Tibial nerve (tissue), 4 donors: ENCODE measurements at places on chromosomes 1 and 21.

DNA sequence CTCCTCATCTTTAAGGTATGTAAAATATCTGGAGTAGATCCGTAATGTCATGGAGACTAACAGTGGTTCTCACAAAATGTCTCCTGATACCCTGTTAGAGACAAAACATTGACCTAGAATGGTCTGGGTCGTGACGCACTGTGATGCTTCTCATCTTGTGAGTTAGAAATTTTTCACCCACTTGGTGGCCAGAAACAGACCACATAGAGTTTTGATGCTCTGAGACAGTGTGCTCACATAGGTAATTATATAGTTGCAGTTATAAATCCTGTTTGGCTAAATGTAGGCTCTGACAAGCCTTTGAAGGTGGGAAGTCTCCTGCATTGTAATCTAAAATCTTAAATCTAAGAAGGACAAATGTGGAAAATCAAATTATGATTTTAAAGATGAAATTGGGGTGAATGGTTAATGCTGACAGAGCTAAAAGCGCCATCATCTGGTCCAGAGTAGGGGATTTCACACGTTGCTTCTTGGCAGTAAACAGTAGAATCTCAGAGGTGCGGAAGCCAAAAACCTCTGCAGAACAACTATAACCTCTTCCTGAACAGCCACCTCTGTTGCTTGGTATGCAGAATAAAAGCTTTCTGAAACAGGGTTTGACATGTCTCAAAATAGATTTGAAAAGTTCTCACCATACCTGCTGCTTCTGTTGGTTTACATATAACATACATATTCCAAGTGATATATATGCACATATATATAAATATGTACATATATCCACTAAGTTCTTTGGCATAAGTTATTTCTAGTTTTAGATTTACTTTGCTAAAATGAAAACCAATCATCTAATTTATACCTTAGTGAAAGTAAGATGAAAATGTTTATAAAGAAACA, 17.1 kb downstream of the RPAP2 start:
- DNase-seq = no peak

DNA sequence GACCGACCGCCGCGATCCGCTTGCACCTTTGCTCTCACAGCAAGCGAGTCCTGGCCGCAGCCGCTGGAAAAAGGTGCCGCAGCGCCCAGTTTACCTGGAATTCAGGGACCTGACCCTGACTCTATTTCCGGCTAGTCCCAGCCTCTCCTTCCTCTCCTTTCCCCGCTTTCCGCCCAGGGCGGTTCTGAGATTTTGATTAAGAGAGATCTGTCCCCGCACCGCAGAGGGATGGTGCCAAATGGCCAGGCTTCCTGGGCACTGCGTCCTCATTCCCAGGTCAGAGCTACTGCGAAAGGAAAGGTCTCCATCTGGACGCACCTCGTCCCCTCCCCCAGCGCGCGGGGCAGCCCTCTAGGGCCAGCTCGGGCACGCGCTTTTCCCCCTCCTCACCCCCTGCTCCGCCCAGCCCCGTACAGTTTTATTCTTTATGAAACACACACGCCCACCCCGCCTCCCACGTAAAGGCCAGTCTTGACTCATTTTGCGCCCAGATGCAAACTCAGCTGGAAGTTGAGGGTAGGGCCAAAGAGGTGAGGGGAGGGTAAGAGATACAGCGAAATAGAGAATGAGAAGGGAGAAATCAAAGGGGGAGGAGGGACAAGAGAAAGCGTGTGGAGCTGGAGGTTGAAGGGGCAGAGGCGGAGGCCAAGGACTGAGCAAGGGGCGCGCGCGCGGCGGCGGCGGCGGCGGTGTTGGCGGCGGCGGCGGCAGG, 411.8 kb upstream of the ESRRG start:
- DNase-seq = no peak

DNA sequence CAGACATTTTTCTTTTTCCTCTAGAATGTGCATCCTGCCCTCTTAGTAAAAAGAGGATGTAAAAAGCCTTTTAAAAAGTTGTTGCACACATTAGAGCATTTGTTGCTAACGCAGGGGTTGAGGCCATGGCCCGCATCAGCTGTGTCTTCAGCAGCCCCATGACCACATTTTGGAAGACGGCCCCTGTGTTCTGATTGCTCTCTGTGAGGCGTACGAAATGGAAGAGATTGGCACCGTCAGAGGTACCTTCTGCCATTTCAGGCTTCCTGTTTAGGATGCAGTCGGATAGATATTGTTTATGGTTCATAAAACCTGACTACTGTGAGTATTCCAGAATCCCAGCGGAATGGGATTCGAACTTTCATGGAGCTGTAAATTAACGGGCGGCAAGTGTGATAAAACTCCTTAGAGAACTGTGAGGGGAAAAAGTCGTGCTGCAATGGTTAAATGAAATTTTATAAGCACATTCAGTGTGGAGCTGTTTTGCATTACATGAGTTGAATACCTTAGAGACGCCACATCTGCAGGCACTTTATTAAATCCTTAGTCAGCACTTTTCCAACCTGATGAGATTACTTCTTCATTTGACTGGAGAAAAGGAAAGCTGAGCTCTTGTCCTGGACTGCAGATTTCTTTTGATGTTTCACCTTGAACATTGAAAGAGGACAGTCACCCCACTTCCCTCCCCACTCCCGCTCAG, 273.9 kb downstream of the TM2D1 start:
- no peak for DNase-seq

GRCh38 chr1:184329245-184329953, 57.4 kb upstream of the C1orf21 start:
- no peak for DNase-seq

DNA sequence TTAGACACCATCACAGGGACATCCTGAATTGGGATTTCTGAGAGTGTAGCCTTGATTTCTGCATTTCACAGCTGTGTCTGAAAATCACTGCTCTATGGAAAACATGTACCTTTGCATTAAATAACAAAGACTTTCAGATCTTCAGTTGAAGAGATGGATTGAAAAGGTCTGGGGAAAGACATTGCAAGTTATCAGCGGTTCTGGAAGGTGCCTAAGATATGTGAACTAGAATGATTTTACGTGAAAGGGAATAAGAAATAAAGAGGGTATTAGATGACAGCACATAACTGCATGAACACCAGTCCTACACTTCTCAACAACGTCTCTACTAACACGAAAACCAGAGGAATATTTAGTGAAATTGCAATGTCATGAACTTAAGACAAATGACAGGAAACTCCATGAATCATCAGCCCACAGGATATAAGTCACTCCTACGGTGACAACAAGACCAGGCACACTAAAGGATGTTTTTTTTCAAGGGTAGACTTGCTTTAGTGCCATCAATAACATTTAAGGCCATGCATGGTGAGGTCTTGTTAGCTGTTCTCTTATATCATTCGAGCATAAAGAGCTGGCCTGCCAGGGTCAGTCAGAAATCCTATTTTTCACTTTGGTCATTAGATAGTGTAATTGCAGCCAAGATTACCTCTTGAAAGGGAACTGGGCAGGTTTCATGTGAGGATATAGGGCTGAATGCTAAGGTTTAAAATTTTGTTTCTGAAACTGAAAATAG, 283.1 kb downstream of the GRIK1 start:
- DNase-seq = no peak

DNA sequence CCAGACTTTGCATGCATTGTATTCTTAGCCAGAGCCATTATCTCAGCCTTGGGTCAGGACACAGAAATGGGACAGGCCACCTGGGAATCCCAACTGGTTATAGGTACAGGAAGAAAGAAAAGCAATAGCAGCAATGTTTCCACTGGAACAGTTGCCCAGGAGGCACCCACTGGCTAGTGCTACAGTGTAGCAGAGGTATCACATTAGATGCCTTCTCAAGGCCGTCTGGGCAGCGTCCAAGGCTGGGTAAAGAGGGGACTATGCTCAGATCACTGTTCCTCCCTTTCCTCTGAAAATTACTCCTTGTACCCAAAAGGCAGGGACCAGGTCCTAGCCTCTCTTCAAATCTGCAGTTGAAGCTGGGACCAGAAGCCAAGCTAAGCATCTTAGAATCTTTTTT, 2.6 kb downstream of the CREB3L4 start:
- no peak for DNase-seq
